ENCODE measurements at places on chromosomes 7 and 10.

GRCh38 chr10:6386346-6386745, 183.6 kb downstream of the PFKFB3 start:
- no peak for DNase-seq

DNA sequence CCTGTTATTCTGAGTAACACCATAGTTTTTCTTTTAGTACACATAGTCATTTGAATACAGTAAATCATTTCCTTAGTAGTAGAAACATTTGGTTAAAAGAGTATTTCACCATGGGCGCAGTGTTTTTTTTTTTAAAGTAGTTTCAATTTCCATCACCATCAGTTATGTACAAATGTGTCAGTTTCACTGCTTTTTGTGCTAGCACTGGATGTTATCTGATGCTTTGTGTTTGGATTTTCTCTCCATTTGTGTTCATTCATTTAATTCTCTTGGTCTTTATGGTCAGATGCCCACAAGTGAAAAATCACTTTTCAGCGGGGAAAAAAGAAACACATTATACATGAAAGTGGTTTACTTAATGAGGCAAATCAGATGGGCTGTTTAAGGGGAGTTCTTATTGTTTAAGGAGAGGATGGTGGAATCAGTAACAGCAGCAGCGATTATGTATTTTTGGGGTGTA, 16.0 kb upstream of the HK1 start:
- DNase-seq = no peak

DNA sequence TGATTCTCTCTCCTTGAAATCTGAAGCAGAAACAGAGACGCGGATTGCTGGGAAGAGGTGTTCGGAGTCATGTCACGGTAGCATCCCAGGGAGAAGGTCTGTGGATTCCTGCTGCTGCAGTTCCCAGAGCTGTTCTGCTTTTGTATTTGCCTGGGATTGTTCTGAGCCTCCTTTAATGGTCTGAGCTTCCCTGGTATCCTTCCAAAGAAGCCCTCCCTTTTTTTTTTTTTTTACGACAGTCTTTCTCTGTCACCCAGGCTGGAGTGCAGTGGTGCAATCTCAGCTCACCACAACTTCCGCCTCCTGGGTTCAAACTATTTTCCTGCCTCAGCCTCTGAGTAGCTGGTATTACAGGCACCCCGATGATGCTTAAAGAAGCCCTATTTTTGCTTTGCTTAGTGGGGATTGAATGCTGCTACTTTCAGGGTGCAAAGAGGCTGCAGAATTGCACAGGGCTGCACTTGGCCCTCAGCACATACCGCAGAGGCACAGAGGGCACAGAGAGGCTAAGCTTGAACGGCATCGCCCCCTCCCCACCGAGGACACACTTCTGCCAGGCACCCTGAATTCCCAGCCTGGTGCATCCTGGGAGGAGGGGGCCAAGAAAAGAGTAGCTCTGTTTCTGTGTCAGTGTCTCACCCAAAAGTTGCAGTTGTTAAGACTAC, 208.6 kb upstream of the GALNT17 start:
- DNase-seq = no peak

DNA sequence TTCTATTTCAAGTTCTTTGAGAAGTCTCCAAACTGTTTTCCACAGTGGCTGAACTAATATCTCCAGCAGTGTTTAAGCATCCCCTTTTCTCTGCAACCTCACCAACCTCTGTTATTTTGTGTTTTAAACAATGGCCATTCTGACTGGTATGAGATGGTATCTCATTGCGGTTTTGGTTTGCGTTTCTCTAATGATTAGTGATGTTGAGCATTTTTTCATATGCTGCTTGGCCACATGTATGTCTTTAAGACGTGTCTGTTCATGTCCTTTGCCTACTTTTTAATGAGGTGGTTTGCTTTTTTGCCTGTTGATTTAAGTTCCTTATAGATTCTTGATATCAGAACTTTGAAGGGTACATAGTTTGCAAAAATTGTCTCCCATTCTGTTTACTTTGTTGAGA, 156.6 kb upstream of the IMMP2L start:
- no peak for DNase-seq

GRCh38 chr7:68789597-68789996, 808.7 kb upstream of the AUTS2 start:
- DNase-seq = no peak

DNA sequence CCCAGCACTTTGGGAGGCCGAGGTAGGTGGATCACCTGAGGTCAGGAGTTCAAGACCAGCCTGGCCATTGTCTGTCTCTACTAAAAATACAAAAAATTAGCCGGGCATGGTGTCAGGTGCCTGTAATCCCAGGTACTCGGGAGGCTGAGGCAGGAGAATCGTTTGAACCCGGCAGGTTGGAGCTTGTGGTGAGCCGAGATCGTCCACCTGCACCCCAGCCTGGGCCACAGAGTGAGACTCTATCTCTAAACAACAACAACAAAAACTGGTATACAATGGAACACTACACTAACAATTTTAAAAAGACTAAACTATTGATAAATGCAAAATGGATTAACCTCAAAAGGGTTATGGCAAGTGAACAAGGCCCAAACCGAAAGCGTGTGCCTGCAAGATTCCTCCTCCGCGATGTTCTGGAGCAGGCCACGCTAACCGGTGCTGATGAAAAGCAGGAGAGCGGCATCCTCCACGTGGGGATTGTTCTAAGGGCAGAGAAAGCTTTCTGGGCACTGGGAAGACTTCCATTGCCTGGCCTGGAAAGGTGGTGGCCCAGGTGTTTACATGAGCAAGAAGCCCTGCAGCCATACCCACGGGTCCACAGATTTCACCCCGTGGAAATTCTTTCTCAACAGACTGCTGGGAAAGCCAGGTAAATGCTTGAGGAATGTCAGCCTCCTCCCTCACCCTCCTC, 53.8 kb downstream of the PDGFA start:
- no peak for DNase-seq

DNA sequence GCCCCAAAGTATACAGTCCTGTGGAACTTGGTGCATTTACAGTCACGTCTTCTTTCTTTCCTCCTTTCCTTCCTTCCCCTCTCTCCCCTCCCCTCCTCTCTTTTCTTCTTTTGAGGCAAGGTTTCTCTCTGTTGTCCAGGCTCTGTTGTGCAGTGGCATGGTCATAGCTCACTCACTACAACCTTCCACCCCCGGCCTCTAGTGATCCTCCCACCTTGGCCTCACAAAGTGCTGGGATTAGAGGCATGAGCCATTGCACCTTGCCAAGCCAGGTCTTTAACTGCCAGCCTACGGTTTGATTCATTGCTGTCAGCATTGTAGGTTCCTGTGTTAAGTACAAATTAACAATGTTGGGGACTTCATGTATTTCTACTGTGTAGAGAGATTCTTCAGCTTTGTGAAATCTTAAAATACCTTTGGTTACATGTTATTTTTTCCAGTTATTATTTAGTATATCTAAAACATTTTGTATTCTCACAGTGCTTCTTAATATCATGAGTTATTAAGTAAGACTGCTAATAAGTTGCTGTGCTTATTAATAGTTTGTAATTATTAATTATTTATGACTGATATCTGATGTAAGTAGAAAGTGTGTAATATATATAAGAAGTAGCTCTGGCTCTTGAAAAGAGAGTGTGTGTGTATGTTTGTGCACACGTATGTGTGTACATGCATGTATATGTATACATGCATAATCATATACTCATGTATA, 320.8 kb downstream of the EXOC4 start:
- no peak for DNase-seq

DNA sequence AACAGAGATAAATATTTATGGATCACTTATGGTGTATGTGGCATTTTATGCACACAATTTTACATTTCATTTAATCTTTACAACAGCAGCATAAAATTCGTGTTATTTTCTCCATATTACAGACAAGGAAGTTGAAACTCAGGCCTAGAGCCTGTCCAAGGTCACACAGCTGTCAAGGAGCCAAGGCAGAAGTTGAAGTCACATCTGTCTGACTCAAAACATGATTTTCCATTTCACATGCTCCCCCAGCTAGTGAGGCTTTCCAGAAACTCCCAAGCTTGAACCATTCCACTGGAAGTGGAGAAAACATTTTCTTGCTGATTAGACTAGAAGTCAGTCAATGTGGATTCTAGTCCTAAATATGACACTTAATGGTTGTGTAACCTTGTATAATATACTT, 110.5 kb downstream of the HECTD2 start:
- no peak for DNase-seq

DNA sequence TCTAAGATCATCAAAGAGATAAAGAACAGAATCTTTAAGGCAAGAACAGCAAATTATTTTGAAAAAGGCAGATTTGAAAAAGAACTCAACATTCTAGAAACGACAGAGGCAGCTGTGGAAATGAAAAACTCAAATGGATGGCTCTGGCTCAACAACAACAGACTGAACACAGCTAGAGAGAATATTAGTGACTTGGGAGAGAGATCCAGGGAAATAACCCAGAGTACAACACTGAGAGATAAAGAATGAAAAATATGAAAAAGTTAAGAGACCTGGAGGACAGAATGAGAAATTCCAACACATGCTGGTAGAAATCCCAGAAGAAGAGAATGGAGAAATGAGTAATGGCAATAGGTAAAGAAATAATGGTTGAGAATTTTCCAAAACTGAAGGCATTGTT, 17.9 kb upstream of the ZNF777 start:
- no peak for DNase-seq

DNA sequence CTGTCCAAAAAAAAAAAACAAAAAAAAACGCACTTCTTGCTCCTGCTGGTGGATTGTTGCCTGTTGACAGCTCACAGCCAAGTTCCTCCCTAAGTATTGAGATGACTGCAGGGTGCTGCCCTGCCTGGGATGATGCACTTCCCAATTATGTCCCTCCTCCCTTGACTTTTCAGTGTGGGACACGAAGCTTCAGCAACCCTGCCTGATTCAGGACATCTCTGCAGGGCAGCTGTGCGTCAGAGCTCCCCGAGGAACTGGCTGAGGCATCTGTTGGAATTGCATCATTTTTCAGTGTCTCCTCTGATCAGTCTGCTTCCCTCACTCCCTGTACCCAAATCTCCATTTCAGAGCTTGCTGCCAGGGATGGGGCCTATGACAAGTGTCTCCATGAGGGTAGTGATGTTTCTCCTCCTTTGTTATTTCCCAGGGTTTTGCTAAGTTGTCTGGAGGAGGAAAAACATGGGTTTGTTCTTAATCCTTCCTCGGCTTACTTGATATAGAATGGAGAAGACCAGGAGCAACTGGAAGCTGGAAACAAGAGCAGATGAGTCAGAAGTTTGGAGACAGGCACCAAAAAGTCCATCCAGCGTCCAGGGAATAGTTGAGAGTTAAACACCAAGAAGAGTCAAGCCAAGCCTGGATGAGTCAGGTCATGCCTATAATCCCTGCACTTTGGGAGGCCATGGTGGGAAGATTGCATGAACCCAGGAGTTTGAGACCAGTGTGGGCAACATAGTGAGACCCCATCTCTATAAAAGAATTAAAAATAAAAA, 355.1 kb downstream of the GALNT17 start:
- no peak for DNase-seq

DNA sequence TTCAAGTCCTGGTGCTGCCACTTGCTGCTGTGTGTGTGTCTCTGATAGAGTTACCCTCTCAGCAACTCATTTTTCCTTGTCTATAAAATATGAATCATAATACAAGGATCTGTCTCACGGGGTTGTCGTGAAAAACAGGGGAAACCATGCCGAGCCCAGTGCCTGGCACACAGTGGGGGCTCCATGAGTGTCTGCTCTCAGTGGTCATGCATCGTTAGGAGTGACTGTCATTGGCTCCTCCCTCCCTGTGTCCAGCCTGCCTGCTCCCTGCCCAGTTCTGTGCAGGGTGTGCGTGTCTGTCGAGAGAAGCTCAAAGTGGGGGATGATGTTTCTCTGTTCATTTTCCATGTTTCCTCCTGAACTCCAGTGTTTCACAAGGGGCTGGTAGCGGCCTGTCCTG, 83.6 kb upstream of the LRRC4 start:
- no peak for DNase-seq

DNA sequence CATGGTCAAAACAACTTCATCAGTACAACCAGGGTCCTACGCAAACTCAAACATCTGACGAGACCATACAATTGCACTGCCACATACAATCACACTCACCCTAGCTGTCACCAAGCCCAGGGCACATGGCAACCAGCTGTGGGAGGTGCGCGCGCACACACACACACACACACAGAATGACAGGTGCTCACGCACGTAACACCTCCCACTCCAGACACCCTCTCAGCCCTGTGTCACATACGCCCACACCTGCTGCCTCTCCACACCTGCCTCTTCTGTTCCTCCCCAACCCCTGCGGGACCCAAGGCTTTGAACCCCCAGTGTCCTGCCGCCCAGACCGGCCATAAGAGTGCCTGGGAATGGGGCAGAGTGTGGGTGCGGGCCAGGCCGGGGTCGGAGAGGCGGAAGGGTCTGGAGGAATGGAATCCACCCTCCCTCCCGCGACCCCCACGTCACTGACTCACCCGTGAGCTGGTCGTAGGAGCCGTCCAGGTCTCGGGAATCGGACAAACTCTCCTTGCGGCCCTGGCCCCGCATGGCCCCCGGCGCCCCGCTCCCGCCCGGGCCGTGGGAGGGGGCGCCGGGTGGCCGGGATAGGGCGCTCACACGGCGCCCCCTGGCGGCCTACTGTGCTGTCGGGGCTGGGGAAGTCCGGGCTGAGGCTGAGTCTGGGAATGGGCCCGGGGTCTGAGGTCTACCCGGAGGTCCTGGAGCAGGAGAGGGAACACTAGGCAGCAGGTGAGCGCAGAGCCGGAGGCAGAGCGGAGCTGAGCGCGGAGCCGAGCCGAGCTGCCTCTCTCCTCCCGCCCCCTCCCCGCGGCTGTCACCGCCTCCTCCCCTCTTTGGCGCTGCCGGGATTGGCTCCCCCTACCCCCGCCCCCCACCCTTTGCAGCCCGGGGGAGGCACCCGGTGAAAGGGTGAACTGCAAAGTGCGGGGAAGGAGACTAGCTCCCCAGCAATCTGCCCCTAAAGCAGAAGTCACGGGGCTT, at the start of gene KCNIP2:
KCNIP2 (minus strand) TSS at position 769 of the 990 bp plus-strand sequence; CDS start at position 537, 232 bp downstream.
- no peak for DNase-seq

DNA sequence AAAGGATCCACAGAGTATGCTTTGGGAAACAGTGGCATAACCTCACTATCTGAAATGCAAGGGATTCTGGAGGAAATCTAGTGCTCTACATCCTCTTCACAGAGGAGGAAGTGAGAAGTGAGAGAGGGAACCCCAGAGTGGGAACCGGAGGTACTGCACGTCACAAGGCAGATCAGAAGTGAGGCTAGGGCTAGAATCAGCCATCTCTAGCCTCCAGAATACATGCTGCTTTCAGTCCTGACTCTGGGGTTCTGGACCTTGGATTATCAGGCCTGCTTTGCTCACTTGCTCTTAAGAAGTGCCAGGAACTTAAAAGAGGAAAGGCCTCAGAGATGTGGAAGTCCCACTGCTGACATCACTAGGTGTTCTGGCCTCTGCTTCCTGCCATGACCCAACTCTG, 25.7 kb downstream of the ZNF503 start:
- no peak for DNase-seq

GRCh38 chr10:67868132-67868531, 16.3 kb upstream of the SIRT1 start:
- no peak for DNase-seq

DNA sequence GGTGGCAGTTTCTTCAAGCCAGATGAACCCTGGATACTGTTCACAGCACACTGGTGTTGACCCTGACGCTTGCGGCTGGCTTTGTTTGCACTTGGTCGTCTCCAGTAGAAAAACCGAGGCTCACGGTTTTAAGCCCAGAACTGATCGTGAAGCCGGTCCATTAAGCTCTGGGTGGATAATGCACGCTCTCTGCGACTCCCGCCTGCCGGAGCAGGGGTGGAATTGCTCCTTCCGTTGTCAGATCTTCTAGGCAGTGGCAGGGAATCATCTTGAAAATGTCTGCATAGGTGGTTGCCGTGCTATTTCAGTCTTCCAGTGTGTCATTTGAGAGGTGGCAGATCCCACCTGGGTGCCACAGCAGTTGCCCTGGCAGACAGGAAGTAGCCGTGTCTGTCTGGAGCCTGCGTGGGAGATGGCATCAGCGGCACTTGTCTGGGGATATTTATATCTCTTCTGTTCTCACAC, 35.9 kb upstream of the AP5Z1 start:
- no peak for DNase-seq
